ENCODE measurements at places on chromosomes 11 and 22. TPM values are rescaled to one million over a fixed set of nuclear protein-coding genes. Genes with fewer than 3 reads are reported as not detected.

DNA sequence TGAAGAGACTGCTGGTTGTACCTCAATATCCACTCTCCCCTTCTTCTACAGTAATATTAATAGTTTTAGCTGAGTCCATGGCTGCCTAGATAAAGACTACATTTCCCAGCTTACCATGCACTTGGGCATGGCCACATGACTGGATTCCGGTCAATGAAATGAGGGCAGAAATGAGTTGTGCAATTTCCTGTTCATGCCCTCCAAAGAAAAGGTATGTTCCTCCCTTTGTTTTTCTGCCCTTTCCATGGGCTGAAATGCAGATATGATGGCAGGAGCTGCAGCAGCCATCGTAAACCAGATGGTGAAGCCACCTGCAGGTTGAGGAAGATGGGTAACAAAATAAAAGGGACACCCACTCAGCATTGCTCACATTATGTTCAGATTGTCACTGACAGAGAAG lies 15.3 kb upstream of the ELFN2 start:
- DNase-seq, result no peak
- H3K27ac ChIP-seq, result no peak overlapping the region
- H3K4me1 ChIP-seq, result peaks cover 3% of the 10 kb centered on the region
- H3K4me3 ChIP-seq, result no peak overlapping the region
- H3K36me3 ChIP-seq, result no peaks in the 10 kb centered on the region

POLDIP3 gene
- 57.8 TPM for polyA plus RNA-seq

- H3K4me1 ChIP-seq, result no peaks in the 10 kb centered on the region
- H3K36me3 ChIP-seq, result no peaks in the 10 kb centered on the region
- peak; percentile 45 for DNase-seq
- no peaks in the 10 kb centered on the region for H3K27me3 ChIP-seq
These were observed 6.3 kb downstream of the OR52K2 start for GRCh38 chr11:4455419-4455818.

DNA sequence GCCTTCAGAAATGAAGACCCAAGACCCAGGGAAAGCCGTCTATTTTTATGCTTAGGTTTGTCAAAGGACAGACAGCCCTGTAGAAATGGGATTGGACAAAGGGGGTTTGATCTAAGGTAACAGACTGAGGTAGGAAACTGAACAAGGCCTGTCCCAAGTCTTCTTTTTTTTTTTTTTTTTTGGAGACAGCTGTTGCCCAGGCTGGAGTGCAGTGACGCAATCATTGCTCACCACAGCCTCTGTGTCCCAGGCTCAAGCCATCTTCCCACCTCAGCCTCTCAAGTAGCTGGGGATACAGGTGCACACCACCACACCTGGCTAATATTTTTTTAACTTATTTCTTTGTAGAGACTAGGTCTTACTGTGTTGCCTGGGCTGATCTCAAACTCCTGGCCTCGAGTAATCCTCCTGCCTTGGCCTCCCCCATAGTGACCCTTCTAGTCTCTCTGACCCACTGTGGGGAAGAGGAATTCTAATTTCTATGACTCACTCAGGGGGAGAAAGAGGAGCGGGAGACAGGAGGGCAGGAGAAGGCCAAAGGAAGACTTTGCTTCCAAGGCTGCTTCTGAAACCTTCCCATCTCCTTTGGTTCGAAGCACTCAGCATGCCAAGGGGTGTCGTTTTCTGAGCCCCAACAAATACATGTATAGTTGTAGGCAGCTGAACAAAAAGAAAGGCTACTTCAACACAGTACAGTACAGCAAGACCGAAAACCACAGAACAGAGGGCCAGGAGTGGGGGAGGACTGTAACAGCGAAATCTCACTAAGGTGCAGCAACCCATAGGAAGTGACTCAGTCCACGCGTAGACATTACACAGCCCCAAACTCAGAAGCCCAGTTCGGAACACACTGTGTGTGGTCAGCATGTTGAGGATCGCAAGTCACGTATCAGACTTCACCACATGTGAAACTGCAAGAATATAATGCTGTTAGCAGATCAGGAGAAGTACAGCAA lies 872 bp downstream of the TMA7B start:
- no peak overlapping the region for H3K4me3 ChIP-seq
- H3K4me1 ChIP-seq, result peaks cover 6% of the 10 kb centered on the region
- H3K27me3 ChIP-seq, result peaks cover 26% of the 10 kb centered on the region
- no peaks in the 10 kb centered on the region for H3K36me3 ChIP-seq
- H3K27ac ChIP-seq, result no peak overlapping the region
- peak; percentile 34 for DNase-seq

DNA sequence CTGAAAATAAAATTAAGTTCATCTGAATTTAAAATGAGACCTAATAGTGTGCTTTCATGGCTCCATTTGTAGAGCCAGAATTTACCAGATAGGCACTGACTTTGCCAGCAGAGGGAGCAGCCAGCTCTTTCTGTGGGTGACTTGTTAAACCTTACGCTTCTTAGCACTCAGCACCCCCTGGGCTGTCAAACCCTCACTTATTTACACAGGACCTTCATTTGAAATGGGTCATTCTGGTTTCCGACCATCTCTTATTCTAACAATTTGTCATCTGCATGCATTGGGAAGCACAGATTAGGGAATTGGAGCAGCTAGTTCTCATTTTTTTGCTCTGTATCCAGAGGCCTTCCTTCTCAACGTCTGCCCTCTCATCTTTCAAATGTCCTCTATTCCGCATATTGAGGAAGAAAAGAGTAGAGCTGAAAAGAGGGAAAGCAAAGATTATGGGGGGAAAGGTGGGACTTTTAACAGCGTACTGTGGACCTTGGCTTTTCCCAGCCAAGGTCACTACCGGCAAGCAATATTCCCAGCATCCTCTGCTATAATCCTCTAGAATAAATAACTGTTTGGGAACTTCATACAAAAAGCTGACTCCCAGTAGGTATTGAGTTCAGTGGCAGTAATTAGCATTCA lies 3.1 kb downstream of the ASRGL1 start:
- H3K27me3 ChIP-seq, result peaks cover 23% of the 10 kb centered on the region
- no peaks in the 10 kb centered on the region for H3K36me3 ChIP-seq
- no peak overlapping the region for H3K4me3 ChIP-seq
- peak; percentile 43 for DNase-seq
- H3K4me1 ChIP-seq, result peaks cover 5% of the 10 kb centered on the region

DNA sequence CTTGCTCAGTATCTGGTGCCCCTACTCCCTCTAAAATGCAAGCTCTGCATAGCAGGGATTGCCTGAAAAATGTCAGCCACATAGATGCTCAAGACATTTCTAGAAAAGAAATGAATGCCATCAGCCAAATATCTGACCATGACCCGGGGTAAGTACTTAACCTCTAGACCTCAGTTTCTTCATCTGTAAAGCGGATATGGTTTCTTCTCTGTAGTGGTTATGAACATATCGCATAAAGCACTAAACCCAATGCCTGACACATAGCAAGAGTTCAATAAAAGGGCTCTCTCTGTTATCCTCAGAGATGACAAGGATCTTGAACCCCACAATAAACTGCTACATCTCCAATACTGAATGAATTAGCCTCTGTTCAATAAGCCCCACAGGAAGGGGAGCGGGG lies 122.6 kb downstream of the ABTB2 start:
- peaks cover 20% of the 10 kb centered on the region for H3K4me1 ChIP-seq
- no peak for DNase-seq
- no peaks in the 10 kb centered on the region for H3K36me3 ChIP-seq
- H3K4me3 ChIP-seq, result no peak overlapping the region
- H3K27me3 ChIP-seq, result no peaks in the 10 kb centered on the region

RBMXL2 gene
- 0.06 TPM for polyA plus RNA-seq

GRCh38 chr22:44329179-44329796 lies 16.5 kb upstream of the SHISAL1 start:
- no peak overlapping the region for H3K27ac ChIP-seq
- no peak overlapping the region for H3K4me3 ChIP-seq
- H3K4me1 ChIP-seq, result peaks cover 49% of the 10 kb centered on the region
- no peaks in the 10 kb centered on the region for H3K36me3 ChIP-seq
- peaks cover 67% of the 10 kb centered on the region for H3K27me3 ChIP-seq

GRCh38 chr11:111402411-111402810 lies 23.3 kb upstream of the POU2AF1 start:
- H3K27ac ChIP-seq, result no peak overlapping the region
- no peaks in the 10 kb centered on the region for H3K36me3 ChIP-seq
- peaks cover 2% of the 10 kb centered on the region for H3K27me3 ChIP-seq
- no peaks in the 10 kb centered on the region for H3K4me1 ChIP-seq
